ENCODE measurements at places on chromosomes 11 and 22. TPM values are rescaled to one million over a fixed set of nuclear protein-coding genes. Genes with fewer than 3 reads are reported as not detected.

MYEOV gene
- not detected for total RNA-seq

OR5W2 gene
- not detected for total RNA-seq

HBE1 gene
- total RNA-seq = not detected

ZNF214 gene
- total RNA-seq = 0.76 TPM

ALDH3B2 gene
- total RNA-seq = not detected

OR51I1 gene
- total RNA-seq = not detected

SCN2B gene
- not detected for total RNA-seq

MIAT gene
- total RNA-seq = 2.5 TPM

TYR gene
- total RNA-seq = not detected

TSPAN4 gene
- 52.1 TPM for total RNA-seq

CHKB gene
- 159 TPM for total RNA-seq

OR52E8 gene
- not detected for total RNA-seq

MISFA gene
- total RNA-seq = not detected

SNX19 gene
- total RNA-seq = 154 TPM

LMNTD2 gene
- 11.8 TPM for total RNA-seq

H19 gene
- total RNA-seq = 15.0 TPM

TNNT3 gene
- not detected for total RNA-seq

SCUBE1 gene
- 3.5 TPM for total RNA-seq

TCN1 gene
- total RNA-seq = not detected

SAA4 gene
- not detected for total RNA-seq

HORMAD2 gene
- not detected for total RNA-seq

AP5B1 gene
- 35.8 TPM for total RNA-seq

NXPE4 gene
- not detected for total RNA-seq

MRPL16 gene
- total RNA-seq = 46.0 TPM

MTMR3 gene
- 86.3 TPM for total RNA-seq

GAB4 gene
- total RNA-seq = not detected

ACRV1 gene
- not detected for total RNA-seq

KRTAP5-8 gene
- total RNA-seq = not detected

TP53AIP1 gene
- total RNA-seq = 0.47 TPM

DDX25 gene
- total RNA-seq = not detected

GALNT18 gene
- 8.6 TPM for total RNA-seq

MYO7A gene
- total RNA-seq = 15.7 TPM

TEX12 gene
- total RNA-seq = 2.0 TPM

P2RX6 gene
- total RNA-seq = 1.7 TPM

CRYBB2 gene
- not detected for total RNA-seq

SNRPD3 gene
- 99.6 TPM for total RNA-seq

NCF4 gene
- total RNA-seq = 20.6 TPM

SULT4A1 gene
- 0.27 TPM for total RNA-seq

INPPL1 gene
- total RNA-seq = 187 TPM

HSPA8 gene
- 875 TPM for total RNA-seq

APOBEC3B gene
- total RNA-seq = not detected

TRPC6 gene
- total RNA-seq = 31.4 TPM
